ENCODE measurements at places on chromosomes 4 and X.

DNA sequence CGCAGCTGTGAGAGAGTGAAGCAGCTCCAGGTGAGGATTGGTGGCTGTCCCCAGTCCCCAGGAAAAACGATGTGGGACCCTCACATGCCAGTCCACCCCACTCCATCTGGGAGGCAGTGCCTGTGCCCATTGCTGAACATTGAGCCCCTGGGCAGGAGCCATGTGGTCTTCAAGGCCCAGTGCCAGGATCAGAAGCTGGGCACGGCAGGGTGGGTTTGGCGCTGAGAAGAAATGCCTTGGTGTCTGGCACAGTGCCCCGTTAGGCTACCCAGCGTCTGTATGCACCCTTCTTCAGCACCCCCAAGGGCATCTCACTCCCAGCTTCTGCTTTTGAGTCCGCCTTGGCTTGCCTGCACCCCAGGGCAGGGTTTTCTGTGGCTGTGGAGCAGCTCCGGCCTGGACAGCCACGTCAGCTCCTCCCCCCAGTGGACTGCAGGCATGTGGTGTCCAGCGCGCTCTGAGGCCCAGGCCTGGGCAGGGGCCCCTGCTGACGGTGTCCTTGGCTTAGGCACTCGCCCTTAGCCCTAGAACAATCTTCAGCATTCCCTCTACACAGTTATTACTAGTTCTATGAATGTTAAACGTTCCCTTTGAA is 28.6 kb downstream of the RGS12 start:
- no peak for DNase-seq

DNA sequence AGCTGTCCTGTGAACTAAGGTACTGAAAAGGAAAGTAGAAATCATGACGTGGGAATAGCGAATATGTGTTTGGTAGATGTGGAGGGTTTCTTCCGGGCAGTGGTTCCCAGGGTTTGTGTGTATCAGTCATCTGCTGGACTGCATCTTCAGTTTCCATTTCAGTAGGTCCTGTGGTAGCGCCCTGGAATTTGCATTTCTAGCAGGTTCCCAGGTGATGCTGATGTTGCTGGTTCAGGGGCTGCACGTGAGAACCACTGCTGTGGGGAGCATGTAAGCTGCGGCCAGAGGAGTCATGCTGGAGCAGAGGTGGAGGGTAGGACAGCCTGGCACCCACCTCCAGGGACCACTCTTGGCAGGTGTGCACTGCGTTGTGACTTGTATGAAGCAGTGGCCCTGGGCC is 47.1 kb downstream of the ARHGAP10 start:
- no peak for DNase-seq

DNA sequence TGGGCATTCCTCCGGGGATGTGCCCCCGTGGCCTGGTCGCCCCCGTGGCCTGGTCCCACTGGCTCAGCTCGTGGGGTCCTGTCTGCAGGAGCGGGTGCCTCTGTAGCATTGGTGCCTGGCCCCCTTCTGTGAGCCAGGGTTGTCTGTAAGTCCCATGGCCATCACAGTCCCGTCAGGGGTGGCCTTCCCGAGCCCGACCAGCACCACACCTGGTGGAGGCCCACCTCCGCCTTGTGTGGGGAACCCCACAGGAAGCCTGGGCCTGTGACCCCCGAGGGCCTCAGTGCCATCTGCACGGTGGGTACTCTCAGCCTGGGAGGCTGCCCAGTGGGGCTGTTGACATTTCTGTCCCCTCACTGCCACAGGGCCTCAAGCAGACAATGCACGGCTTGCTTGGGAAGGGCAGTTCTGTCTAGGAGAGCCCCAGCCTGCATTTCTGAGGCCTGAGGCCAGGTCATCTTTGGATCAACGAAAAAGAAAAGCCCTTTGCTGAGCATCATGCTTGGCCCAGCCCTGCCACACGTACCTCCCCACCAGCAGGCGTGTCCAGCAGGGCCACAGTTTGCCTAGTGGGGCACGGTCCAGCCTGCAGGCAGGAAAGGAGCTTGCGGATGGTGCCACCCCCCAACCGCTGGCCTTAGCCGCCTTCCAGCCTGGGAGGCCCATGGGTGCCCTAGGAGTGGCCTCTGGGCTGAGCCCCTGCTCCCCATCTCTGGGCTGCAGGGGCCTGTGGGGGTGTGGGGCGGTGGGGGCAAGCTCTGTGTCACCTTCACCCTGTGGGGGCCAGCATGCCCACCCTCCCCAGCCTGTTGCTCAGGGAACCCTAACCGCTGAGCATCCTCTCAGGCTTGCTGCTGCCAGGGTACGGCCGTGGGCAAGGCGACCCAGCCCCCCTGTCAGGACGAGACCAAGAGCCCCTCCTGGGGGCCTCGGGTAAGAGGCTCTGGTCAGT is 23.2 kb downstream of the NKX1-1 start:
- no peak for DNase-seq

DNA sequence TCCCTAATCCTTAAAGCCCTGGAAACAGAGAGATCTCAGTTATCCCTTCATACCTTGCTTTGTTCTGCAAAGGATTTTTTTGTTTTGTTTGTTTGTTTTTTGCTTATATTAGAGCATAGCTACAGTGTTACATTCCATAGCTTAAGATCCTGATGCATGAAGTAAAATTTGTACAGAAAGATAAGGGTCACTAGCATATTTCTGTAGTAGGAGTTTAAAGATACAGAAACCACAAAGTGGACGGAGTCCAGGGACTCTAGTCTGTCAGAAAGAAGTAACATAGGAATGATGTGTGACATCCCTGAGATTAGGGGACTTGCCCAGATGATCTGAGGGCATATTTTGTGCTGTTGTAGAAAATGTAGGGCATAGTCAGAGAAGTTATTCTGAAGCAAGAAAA is 151.9 kb upstream of the PLAC1 start:
- DNase-seq: no peak

DNA sequence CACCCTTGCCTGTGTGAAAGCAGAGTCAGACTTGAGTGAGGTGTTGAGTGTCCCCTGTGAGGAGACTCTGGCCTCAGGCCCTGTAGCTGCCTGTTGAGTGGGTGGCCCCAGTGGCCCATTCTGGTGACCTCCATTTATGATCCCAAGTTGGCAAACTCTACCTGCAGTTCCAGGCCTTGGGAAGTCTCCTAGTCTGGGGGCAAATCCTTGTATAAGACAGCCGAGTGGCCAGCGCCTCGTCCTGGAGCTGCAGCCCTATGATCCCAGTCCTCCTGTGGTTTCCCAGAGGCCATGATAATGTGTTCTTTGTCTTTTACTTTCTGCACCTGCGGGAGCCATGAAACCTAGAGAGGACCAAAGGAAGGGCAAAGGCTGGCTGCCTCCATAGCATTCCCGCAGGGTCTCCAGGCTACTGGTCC is 58.7 kb downstream of the NBDY start:
- no peak for DNase-seq

- no peak for DNase-seq
Observed at GRCh38 chr4:3271131-3271530, 21.7 kb upstream of the RGS12 start.

- no peak for DNase-seq
Observed at GRCh38 chr4:53015681-53016080, 153.6 kb downstream of the RASL11B start.

- no peak for DNase-seq
Observed at GRCh38 chr4:113331811-113332210, 282.4 kb downstream of the ANK2 start.

DNA sequence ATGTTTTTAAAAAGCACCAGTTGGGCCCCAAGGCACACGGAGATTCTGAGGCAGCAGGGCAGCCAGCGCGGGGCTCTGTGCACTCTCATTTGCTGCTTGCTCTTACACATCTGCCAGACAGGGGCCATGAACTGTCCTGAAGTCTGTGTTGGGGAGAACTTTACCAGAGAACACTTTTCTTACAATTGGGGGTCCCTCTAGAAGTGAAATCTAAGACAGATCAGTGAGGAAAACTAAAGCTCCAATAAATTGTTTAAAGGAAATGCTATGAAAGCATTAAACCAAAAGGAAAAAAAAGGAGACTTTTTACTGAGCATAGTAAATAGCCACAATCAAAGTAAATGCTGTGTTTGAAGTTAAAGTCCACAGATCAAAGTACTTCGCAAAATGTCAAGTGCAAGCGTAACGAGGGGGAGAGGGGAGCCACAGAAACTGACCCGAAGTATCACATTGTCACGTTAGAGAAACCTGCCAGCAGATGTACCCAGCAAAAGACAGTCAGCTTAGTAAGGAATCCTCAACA is 37.8 kb downstream of the SORBS2 start:
- DNase-seq: no peak

DNA sequence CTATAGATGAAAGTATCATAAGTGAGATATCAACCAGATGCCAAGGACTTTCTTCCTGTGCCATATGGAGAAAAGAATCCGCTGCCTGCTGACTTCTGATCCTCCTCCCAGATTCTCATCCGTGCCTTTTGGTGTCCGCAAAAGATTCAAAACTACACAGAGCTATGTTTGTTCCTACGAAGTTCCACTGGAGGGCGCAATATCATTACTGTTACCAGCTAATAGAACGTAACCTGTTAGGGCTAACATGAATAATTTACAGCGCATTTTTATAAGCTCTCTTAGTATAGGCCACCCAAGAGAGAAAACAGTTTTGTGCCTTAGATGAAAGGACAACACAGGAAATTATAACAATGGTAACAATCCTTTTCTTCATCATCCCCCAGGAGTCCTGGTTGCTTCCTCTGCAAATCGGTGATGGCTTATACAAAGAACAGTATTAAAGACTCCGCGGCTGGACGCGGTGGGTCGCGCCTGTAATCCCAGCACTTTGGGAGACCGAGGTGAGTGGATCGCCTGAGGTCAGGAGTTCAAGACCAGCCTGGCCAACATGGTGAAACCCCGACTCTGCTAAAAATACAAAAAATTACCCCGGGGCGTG is 22.8 kb upstream of the CENPVL3 start:
- no peak for DNase-seq

DNA sequence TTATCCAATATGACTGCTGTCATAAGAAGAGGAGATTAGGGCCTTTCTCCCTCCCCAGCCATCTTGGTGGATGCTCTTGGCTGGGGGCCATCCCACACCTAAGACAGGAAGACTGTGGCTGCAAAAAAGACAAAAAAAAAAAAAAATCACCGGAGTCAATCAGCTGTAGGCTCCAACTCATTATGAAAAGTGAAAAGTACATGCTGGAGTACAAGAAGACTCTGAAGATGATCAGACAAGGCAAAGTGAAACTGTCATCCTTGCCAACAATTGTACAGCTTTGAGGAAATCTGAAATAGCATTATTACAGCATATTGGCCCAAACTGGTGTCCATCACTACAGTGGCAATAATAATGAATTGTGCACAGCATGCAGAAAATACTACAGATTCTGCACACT is 5.2 kb downstream of the EGFL6 start:
- no peak for DNase-seq

DNA sequence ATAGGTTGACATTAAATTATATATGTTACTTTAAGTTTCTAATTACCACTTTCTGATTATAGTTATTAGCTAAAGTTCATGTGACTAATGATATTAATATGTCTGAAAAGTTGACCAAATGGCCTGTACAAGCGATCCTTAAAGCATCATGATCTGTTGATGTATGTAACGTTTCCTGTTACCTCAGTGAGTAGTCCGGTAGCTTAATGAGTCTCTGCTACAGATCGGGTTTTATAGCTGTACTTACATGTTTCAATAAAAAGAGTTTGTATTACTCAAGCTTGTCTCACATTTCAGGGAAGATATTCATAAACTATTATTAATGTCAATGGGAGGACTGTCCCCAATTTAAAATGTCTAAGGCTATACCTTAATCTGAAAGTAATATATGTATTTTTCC is 246.3 kb downstream of the PPP3CA start:
- no peak for DNase-seq

DNA sequence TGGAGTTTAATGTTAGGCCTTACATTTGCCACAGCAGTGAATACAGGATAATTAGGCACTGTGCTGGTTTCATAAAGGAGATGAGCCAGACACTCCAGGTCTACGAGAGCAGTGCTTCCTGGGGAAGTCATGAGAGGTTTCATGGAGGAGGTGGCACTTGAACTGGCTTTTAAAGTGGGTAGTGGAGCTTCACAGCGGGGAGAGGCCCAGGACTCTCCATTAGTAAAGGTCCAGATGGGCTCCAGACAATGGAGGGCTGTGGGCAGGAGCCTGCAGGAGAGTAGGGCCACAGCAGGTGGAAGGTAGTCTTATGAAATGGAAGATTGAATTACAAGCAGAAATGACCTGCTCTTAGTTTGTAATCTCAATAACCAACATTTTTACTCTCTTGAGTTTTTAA is 29.0 kb downstream of the CLDN22 start:
- DNase-seq: no peak

- DNase-seq: no peak
Observed at GRCh38 chr4:127870688-127871087, 10.0 kb upstream of the PLK4 start.

DNA sequence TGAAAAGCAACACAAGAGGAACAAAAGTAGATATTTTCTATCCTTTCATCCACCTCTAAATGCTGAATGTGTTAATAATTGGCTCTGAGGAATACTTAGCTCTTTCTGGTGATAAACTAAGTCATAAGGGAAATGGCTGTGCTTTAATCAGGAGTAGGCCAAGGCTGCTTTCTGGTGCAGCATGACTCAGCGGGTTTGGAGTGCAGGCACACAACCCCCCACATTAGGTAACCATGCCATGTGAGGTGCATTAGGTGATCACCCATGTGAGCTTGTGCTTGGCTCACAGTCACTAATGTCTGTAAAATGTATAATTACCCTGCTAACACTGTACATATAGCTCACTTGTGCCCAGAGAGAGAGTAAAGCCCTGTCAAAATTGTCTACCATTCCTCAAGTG is 57.2 kb downstream of the USP38 start:
- no peak for DNase-seq

GRCh38 chr4:3384771-3385710 is 56.7 kb upstream of the HGFAC start:
- DNase-seq: no peak

DNA sequence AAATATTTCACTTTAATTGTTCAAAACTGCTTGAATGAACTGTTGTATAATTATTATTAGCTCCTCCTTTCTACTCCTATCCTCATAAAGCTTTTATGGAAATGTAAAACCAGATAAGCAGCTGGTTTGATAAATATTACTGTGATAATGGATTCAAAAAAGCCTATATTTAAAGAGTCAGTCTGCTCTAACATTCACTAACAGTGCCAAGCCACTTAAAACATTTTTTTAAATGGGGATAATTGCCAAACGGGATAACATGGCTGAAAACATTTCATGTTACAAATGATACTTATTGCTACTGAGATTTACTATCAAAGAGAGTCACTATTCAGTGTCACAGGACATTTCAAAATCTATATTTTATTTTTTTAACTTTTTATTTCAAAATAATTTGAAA is 17.4 kb downstream of the ARHGAP24 start:
- no peak for DNase-seq

- no peak for DNase-seq
Observed at GRCh38 chr4:126051689-126052424, 737.1 kb downstream of the FAT4 start.

DNA sequence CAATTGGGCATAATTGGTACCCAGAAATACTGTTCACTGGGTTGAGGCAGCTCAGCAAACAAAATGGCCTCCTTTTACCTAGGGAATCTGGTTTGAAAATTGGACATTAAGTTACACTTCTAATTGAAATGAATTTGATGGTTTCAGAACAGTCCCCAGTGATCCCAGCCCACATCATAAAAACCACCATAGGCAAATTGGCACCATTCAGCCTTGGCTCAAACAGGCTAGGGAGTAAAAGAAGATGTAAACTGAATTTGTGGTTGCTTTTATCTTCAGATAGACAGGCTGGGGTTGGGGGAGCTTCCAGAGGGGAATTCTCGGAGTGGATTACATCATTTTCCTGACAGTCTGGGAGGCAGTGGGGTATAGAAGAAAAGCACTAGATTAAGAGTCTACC is 576.5 kb downstream of the MID1IP1 start:
- no peak for DNase-seq

Measured in effector CD8-positive, alpha-beta T cell (primary cell).